ENCODE measurements at places on chromosomes 11 and 22. TPM values are rescaled to one million over a fixed set of nuclear protein-coding genes. Genes with fewer than 3 reads are reported as not detected.

DNA sequence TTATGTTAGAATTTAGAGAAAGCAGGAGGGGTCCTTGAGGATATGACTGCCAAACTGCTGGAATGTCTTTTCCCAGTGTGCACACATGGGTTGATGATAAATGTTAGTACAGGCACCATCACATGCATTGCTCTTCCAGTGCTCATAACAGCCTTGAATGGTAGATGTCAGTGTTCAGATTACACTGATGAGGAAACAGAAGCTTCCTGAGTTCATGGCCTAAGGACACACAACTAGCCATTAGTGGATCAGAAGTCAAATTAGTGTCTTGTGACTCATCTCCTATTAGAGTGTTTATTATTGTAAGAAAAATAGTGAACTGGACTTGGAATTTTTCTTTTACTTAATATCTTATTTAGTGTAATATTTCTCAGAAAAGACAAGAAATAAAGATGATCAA lies 241.5 kb downstream of the DDX10 start:
- peak; percentile 80 for DNase-seq

DNA sequence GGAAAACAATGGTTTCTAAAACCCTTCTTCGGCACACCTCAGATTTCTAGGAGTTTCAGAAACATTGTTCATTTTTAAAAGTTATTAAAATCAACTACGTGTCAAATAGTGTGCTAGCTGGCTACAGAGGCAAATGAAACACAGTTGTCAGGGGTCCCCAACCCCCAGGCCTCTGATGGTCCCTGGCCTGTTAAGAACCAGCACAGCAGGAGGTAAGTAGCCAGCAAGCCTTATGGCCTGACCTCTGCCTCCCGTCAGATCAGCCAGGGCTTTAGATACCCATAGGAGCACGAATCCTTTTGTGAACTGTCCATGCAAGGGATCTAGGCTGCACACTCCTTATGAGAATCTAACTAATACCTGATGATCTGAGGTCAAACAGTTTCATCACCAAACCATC lies 648.2 kb downstream of the FAM181B start:
- no peak for DNase-seq

GRCh38 chr11:133650082-133650481 lies 117.8 kb upstream of the OPCML start:
- DNase-seq, result no peak

- DNase-seq, result peak; percentile 6
Observed at GRCh38 chr11:112355726-112356125, 95.1 kb upstream of the PLET1 start.

DNA sequence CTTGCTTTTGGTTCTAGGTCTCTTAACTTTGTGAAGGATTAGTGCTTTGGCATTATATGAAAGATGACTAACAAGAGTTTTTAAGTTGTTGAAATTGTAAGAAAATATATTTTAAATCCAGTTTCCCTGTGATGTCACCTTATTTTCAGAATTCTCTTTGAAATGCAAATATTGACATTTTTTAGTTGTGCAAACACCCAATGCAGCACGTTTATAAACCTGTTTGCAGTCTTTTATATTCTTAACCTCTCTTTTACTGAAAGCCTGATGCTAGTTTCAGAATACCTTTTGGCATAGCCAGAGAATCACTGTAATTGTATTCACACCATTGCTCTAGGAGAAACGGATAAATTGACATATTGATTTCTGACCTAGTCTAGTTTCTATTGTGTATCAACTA lies 42.8 kb upstream of the SLC37A2 start:
- no peak for DNase-seq

- peak; percentile 6 for DNase-seq
Observed at GRCh38 chr11:44747316-44747715, 20.6 kb downstream of the TSPAN18 start.

DNA sequence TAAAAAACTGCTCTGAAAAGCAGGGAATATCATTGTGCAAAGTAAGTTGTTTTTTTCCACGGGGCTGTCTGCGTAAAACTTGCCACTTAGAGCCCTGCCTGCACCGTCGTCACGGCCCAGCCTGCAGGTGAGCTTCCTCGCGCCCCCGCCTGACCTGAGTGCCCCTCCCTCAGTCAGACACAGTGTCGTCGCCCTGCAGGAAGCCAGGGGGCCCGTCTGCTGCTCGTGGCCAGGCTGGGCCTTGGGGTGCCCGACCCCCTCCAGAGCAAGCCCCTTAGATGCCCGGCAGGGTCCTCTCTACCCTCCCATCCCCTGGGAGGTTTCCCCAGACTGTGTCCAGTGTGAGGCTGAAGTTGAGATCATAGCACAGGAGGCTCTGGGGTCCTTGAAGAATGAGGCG lies 31.6 kb downstream of the SBF1 start:
- DNase-seq, result no peak

GRCh38 chr11:10205928-10206327 lies 88.1 kb downstream of the SBF2 start:
- DNase-seq, result no peak

DNA sequence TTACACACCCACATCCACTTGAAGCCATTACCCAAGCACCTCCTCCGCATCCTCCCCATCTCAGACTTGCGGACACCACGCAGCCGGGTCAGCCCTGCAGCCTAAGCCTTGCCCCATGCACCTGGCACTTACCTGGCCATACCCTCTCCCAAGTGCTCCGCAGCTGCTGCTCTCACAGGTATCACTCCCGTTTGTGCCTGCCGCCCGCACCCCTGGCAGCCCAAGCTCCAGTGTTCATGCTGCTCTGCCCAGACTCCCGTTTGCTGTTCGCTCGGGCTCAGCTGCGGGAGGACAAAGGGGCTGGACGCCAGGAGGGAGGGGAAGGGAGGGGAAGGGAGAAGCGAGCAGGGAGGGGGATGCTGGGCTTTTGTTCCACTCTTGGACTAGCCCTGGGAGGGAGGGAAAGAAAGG lies at the start of gene KLHL35:
KLHL35 (minus strand) TSS at position 293 of the 411 bp plus-strand sequence. CDS start 2,574 bp downstream, outside the sequence.
- DNase-seq, result no peak

DNA sequence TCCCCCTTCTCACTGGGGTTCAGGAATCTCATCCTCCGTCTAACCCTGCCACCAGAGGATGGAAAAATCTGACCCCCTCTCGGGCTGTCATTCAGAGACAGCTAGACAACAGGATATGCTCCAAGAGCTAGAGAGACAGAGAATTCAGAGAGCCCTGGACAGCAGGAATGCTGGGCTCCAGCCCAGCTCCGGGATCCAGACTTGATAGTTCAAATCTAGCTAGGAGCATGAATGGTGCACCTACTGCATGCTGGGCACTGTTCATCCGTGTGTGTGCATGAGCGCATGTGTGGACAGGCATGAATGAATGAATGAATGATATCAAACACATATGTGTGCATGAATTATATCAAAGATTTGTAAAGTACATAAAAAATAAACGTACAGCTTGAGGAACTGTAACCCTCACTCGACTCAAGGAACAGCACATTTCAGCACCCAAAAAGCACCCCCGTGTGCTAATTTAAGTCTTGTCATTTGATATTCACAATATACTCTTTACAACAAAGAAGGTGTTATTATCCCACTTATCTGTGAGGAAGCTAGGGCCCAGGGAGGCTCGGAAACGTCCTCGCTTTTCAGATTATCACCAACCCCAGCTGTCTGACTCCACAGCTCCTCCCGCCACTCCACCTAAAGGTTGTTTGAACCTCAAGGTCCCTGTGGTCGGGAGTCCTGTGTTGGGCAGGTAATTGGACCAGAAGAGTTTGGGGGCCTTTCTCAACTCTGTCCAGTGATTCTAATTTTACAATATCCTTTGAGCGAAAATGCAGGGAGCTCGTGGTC lies 640 bp upstream of the VSIG10L2 start:
- DNase-seq, result no peak

DNA sequence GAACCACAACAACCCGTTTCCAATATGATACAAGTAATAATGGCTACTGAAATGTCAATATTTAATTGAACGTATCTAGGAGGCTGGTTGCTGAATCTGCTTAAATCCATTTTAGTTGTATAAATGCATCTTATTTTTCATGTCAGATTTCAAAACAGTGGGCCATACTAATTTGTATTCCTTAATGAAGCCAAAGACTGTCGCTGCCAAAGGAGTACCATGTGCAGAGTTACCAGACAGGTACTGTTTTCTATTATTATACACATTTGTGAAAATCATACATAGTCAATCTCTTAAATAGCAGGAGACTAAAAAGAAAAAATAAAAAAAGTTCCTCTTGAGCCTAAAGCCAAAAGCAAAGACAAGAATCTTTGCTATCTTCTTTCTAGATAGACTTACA lies 632.3 kb downstream of the LRRC4C start:
- no peak for DNase-seq

GRCh38 chr22:27554106-27554811 lies 247.3 kb downstream of the MN1 start:
- no peak for DNase-seq

DNA sequence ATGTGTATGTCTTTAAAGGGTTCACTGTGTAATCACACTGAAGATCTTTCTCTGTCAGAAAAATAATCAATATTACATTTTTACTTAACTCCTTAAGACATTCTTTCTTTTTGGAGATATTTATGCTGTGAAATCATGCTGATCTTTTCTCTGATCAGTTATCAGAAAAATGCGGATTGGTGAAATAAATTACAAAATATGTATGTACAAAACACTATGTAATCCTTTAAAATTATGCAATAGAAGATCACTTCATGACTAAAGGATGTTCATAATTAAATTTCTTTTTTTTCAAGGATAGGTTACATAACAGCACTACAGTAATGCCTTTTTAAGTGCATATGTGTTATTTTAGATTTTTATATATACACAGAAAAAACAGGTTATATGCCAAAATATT lies 24.7 kb downstream of the BTBD10 start:
- no peak for DNase-seq

- no peak for DNase-seq
Observed at GRCh38 chr22:21055880-21056319, 10.2 kb downstream of the LRRC74B start.

DNA sequence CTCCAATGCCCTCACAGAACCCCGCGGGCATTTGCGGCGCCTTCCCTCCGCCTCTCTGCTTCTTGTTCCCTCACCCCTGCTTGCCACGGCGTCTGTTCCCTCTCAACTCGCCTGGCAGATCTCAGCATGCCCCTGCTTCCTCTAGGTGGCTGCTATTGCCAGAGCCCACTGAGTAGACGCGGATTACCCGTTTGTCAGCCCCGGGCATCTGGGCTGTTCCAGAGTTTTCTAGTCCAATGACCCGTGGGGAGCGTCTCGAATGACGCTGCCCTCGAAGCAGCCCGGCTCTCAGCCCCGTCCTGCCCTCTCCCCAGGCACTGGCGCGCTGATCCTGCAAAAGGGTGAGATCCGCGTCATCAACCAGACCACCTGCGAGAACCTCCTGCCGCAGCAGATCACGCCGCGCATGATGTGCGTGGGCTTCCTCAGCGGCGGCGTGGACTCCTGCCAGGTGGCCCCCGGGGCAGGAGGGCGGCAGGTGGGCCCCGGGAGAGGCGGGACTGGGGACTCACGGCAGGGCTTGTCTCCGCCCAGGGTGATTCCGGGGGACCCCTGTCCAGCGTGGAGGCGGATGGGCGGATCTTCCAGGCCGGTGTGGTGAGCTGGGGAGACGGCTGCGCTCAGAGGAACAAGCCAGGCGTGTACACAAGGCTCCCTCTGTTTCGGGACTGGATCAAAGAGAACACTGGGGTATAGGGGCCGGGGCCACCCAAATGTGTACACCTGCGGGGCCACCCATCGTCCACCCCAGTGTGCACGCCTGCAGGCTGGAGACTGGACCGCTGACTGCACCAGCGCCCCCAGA lies 49.7 kb downstream of the ST14 start:
- DNase-seq, result no peak

The MS4A4E gene
- total RNA-seq, result not detected

The P2RX6 gene
- 2.2 TPM for total RNA-seq

The GNG3 gene
- total RNA-seq, result not detected

The IGLL5 gene
- not detected for total RNA-seq

The FJX1 gene
- total RNA-seq, result 39.7 TPM

The BAIAP2L2 gene
- not detected for total RNA-seq

The MIAT gene
- 0.71 TPM for total RNA-seq

Data from HFFc6 (cell line).